ENCODE measurements at places on chromosomes 6 and 20.

- no peak for DNase-seq
Observed at GRCh38 chr20:41631826-41632225, 13.6 kb upstream of the CHD6 start.

DNA sequence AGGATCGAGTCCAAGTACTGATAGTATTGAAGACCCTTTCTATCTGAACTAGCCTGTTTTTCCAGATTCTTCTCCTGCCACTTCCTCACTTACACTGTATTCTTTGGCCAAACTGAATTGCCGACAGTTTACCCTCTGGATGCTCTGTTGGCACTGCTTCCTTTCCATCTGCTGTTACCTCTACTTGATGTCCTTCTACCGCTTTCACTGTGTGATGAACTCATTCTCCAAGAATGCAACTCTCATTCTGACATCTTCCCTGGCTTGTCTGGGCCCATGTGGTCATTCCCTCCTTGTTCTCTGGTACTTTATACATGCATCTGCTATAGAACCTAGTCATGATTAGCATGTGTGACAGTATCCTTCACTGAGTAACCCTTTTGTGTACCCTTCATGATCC lies 16.3 kb downstream of the RPRD1B start:
- DNase-seq, result no peak

GRCh38 chr6:98526465-98526864 lies 307.9 kb upstream of the POU3F2 start:
- no peak for DNase-seq

DNA sequence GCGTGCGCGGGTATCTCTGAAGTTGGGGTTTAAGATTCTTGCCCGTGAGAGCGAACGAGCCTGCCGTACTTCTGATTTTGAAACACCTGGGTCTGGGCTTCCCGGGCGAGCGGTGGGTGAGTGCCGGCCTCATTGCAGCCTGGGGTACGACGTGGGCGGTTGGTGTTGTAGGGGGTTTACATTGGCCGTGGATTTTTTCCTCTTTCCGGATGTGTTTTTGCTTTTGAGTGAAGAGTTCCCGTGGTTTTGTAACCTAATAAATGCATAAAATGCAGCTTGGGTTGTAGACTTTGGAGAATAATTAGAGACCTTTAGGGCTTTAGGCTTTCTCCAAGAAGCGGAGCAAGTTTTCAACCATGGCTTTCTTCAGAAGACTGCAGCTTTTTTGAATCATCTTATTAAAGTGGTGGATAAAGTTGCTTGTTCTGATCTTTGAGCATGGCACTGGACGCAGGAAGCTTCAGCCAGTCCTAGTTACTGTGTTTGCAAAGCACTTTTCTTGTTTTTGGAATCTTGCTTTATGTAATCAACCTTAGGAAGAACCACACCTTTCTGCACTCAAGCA lies 314 bp downstream of the FARS2 start:
- DNase-seq, result no peak

- DNase-seq, result no peak
Observed at GRCh38 chr6:88236612-88237360, 70.6 kb upstream of the CNR1 start.

GRCh38 chr6:46821458-46821881 lies 28.3 kb downstream of the MEP1A start:
- no peak for DNase-seq

GRCh38 chr6:37488476-37488875 lies 11.2 kb downstream of the CCDC167 start:
- no peak for DNase-seq

- no peak for DNase-seq
Observed at GRCh38 chr6:166588691-166589336, 2.3 kb upstream of the RAMACL start.

DNA sequence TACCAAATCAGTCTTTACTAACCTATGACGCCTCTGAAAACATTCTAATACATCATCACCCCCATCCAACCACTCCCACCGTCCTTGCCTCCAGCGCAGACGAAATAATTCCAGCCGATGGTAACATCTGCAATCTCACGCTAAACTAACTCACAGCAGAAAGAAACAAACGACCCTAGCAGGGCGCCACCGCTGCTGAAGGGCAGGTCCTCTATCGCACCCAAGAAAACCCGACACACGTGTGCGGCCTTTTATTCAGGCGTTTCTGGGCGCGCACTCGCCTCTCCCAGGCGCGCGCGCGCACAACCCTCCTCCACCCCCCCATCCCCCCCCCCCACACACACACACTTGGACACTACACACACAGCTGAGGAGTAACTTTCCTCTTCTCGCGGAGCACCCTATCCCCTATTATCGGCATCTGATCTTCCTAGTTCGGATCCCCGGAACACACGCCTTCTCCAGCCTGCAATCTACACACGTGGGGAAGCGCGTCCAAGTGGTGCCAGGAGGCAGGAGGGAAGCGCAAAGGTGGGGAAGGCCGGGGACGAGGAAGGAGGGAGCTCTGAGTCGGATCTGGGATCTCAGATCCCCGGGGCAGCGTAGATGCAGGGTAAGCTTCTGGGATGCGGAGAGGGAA lies 1.4 kb downstream of the GFOD1 start:
- DNase-seq, result no peak

DNA sequence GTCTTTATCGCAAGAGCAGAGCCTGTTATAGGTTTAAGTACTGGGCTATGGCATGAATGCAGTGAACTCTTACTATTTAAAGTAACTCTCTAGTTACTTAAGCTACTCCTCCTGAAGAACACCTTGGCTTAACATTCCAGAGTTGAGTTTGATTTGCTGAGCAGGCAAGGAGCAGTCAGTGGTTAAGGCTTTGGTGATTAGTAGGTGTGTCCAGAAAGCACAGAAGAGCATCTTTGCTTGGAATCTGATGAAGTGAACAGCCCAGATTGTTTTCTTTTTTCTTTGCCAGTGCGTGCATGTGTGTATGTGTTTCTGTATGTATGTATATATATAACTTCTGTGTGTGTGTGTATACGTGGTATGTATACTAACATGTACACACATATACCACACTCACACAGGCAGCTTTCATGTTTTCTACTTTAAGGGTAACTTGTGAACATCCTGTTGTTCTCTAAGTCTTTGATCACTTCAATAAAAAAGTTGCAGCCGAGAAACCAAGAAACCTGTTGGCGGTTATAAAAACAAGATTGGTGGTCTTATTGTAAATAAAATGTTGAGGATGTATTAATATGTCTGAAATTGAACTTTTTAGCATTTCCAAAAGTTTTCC lies 56.2 kb upstream of the TULP4 start:
- no peak for DNase-seq

Measured in SIG-M5 (cell line).